Central memory CD8-positive, alpha-beta T cell (primary cell): ENCODE measurements at places on chromosomes 11 and 22.

DNA sequence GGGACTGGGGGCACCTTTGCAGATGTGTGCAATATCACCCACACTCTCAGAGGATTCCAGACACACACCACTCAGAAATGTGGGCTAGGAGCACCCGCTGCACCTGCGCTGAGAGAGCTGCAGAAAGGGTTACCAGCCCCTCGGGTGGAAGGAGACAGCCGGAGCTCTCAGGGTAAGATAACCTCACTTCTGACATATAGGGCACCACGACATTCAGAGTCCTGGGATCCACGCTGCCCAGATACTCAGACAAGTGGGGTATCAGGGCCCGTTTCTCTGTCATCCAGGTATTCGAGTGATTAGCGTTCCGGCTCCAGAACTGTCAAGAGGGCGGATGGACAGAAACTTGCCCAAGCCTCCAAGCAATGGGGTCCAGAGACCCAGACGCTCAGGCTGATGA lies 6.2 kb upstream of the SYT8 start:
- H3K36me3 ChIP-seq, result no peaks in the 10 kb centered on the region
- no peak for DNase-seq
- peaks cover 5% of the 10 kb centered on the region for H3K4me1 ChIP-seq
- peaks cover 37% of the 10 kb centered on the region for H3K27me3 ChIP-seq

DNA sequence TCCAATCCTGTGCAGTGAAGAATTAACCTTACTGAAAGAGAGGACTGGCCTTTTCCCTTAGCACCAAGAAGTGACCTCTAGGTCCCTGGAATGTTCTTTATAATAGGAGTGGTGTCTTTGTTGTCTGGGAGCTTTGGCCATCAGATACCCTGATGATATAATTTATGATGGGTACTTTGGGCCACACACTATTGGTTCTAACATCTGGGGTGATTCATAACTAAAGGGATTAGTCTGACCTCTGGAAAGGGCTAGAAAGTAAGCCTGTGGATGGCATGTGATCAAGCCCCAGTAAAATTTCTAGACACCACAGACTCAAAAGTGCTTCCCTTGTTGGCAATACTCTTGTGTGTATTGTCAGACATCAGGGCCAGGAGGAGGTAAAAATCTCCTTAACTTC lies 891.2 kb downstream of the KCNA4 start:
- DNase-seq, result no peak
- no peak overlapping the region for H3K27ac ChIP-seq
- H3K4me3 ChIP-seq, result no peak overlapping the region
- H3K27me3 ChIP-seq, result no peaks in the 10 kb centered on the region

DNA sequence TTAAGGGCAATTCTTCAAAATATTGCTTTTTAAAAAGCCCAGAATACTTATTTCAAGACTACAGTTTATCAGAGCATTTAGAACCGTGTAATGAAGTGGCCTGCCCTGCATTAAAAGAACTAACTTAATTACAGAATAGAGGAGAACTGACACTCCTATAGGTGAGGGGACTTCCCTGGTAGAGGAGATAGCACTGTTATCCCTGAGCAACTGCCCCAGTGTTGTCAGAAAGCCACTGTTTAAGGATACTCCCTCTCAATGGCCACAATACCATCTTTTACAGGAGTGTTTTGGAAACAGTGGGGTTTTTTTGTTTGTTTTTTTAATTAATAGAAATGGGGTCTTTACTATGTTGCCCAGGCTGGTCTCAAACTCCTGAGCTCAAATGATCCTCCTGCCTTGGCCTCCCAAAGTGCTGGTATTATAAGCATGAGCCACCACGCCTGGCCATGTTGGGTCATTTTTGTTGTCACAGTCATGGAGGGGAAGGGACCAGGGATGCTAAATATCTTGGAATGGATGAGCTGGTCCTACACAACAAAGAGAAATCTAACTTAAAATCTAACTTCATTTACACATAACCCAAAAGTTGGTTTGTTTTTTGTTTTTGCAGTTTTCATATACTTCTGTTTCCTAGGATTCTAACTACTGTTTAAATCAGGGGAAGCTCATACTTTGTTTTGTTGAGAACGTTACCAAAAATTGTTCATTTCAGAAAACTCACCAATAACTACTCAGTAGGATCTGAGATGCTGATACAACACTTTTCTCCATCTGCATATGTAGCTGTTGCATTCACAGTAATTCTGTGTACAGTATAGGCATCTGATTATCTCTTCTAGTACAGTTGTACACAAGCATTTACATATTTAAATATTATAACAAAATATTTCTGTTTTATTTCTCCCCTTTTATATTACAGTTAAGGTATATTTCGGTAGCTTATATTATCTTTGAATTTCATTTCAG lies 8.1 kb downstream of the RPL27A start:
- H3K4me3 ChIP-seq, result peak overlapping the region; percentile 88
- peak overlapping the region; percentile 56 for H3K27ac ChIP-seq
- no peaks in the 10 kb centered on the region for H3K27me3 ChIP-seq
- peaks cover 27% of the 10 kb centered on the region for H3K4me1 ChIP-seq
- no peak for DNase-seq

DNA sequence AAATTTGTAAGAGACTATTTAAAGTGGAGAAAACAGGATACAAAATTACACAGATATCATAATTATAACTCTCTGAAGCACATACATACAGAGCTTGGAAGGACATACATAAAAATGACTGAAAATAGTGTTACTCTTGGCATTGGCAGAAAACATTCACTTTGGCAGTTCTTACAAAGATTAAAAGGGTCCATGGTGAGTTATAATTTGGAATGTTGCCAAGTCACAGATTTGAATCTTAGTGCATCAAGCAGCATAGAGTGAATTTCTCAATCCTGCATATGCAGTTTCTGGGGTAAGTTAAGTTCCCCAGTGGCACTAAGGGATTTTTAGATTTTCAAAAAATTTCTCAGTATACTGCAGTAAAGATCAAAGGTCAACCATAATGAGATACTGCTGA lies 115.9 kb downstream of the CCDC81 start:
- peaks cover 24% of the 10 kb centered on the region for H3K4me1 ChIP-seq
- peaks cover 5% of the 10 kb centered on the region for H3K36me3 ChIP-seq
- H3K27ac ChIP-seq, result no peak overlapping the region
- DNase-seq, result no peak
- H3K4me3 ChIP-seq, result no peak overlapping the region

- H3K36me3 ChIP-seq, result no peaks in the 10 kb centered on the region
- DNase-seq, result no peak
- H3K27ac ChIP-seq, result no peak overlapping the region
- H3K4me1 ChIP-seq, result no peaks in the 10 kb centered on the region
Measured at GRCh38 chr11:79896258-79896657, 455.4 kb upstream of the TENM4 start.

DNA sequence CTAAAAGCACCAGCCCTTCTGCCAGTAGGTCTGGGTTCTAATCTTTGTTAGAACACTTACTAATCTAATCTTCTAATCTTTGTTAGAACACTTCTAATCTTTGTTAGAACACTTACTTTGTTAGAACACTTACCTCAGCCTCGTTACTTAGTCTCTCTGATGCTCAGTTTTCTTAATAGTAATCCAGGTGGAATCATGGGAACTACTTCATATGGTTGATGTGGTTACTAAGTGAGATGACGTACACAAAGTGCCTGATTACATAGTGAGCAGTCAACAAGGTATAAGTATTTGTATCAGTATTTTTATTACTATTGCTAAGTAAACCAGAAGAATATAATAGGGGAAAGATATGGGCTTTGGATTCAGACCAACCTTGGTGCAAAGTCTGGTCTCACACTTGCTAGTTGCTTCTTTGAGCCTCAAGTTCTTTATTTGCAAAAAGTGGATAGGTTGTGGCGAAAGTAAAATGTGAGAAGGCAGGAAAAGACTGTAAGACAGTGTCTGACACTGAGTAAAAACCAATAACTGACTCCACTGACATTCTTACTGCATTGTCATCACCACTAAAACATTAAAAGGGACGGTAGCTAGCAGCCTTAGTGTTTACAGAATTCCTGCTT lies 83.7 kb downstream of the TRAF6 start:
- H3K4me1 ChIP-seq, result peaks cover 72% of the 10 kb centered on the region
- peaks cover 64% of the 10 kb centered on the region for H3K36me3 ChIP-seq
- H3K27ac ChIP-seq, result peak overlapping the region; percentile 90
- H3K27me3 ChIP-seq, result no peaks in the 10 kb centered on the region
- peak overlapping the region; percentile 51 for H3K4me3 ChIP-seq

- no peaks in the 10 kb centered on the region for H3K27me3 ChIP-seq
- H3K4me1 ChIP-seq, result peaks cover 75% of the 10 kb centered on the region
- no peak for DNase-seq
Measured at GRCh38 chr11:117087446-117087845, 10.8 kb downstream of the SIK3 start.

GRCh38 chr11:120828847-120829246 lies 195.1 kb upstream of the TBCEL start:
- H3K4me1 ChIP-seq, result no peaks in the 10 kb centered on the region
- H3K36me3 ChIP-seq, result peaks cover 2% of the 10 kb centered on the region
- peaks cover 43% of the 10 kb centered on the region for H3K27me3 ChIP-seq
- no peak overlapping the region for H3K4me3 ChIP-seq

GRCh38 chr22:37162221-37163095 lies 12.7 kb upstream of the IL2RB start:
- H3K36me3 ChIP-seq, result peaks cover 19% of the 10 kb centered on the region
- peak overlapping the region; percentile 89 for H3K27ac ChIP-seq
- peak overlapping the region; percentile 54 for H3K4me3 ChIP-seq
- peaks cover 71% of the 10 kb centered on the region for H3K4me1 ChIP-seq
- peak; percentile 73 for DNase-seq
- H3K27me3 ChIP-seq, result no peaks in the 10 kb centered on the region

DNA sequence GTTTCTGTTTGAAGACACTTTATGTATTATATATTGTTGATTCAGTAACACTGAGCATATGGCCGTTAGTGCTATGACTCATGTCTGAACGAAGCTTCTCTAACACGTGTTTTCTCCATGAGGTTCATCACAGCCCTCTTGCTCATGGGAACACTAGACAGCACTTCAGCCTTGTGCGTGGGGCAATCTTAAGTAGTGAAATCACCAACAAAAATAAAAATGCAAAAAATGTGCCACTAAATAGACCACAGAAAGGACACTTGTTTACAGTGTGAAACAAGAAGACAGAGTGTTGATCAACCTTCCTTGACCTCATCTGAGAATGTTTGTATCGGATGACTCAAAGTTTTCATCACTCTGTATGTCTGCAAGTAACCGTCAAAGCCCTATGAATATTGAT lies 94.5 kb downstream of the FDX1 start:
- no peaks in the 10 kb centered on the region for H3K36me3 ChIP-seq
- H3K4me1 ChIP-seq, result peaks cover 74% of the 10 kb centered on the region
- no peaks in the 10 kb centered on the region for H3K27me3 ChIP-seq
- peak overlapping the region; percentile 25 for H3K4me3 ChIP-seq
- H3K27ac ChIP-seq, result peak overlapping the region; percentile 60
- no peak for DNase-seq

GRCh38 chr22:23856721-23857605 lies 712 bp upstream of the SLC2A11 start:
- peak overlapping the region; percentile 96 for H3K4me3 ChIP-seq
- no peak for DNase-seq
- H3K4me1 ChIP-seq, result peaks cover 25% of the 10 kb centered on the region
- H3K27me3 ChIP-seq, result no peaks in the 10 kb centered on the region
- H3K27ac ChIP-seq, result peak overlapping the region; percentile 88

- no peak overlapping the region for H3K4me3 ChIP-seq
- H3K27ac ChIP-seq, result no peak overlapping the region
- no peaks in the 10 kb centered on the region for H3K36me3 ChIP-seq
- DNase-seq, result no peak
- H3K27me3 ChIP-seq, result no peaks in the 10 kb centered on the region
Measured at GRCh38 chr11:131378931-131379330, 8.5 kb downstream of the NTM start.
